ENCODE measurements at places on chromosomes 7 and 10.

DNA sequence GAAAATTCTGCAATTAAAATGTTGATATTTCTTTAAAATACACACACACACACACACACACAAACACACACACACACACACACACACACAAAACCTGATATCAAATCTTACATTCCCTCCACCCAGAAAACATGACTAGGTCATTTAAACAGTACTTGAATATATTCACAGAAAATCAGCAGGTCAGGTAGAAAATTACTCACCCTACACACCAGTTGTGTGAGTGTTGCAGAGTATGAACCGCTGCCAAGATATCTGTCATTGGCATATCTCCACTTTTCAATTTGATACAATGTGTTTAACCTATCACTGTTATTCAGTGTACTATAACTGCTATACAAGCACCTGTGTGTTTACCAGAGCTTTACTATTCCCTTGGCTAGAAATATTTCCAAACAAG, 283.6 kb upstream of the LRRTM3 start:
- no peak for DNase-seq

GRCh38 chr10:67678335-67678974, 17.5 kb downstream of the CTNNA3 start:
- no peak for DNase-seq

GRCh38 chr10:35876248-35876647, 234.2 kb upstream of the FZD8 start:
- no peak for DNase-seq

- no peak for DNase-seq
Measured at GRCh38 chr7:48365010-48365409, 193.8 kb downstream of the ABCA13 start.

DNA sequence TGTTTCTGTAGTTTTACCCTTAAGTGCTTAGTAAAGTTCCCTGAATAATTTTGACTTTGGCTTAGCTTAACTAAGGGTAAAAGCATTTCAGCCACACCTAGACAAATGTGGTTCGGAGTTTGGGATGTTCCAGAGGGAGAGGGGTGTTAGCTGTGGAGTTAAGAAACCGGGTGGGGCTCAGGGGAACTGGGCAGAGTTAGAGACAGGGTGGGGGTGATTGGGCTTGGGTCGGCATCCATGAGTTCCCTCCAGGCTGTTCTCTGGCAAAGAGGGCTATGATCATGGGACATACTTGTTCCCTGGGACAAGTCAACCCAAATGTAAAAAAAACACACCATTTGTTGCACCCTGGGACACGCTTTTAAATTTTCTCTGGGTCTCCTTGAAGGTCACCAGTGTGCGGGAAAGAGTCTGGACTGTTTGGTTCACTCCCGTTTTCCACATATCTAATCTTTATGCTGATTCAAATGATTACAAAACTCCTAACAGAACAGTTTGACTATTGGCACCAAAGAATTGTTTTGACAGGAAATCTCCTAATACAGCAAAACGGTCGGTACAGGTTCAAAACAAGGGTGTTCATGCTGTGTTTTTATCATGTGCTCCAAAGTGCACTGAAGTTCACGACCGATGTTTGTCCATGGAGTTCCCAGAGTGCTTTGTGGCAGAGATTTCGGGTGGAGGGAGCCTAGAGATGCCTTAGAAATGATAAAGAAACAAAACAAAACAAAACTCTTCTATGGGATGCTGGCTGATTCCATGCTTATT, 56.5 kb downstream of the PLXDC2 start:
- no peak for DNase-seq
